ENCODE measurements at places on chromosomes 5 and 9.

- no peak for DNase-seq
Observed at GRCh38 chr5:5145651-5146529, 5.8 kb downstream of the ADAMTS16 start.

GRCh38 chr9:79615038-79615437, 43.3 kb downstream of the TLE4 start:
- no peak for DNase-seq

GRCh38 chr9:114386886-114387679, 699 bp downstream of the AKNA start:
- DNase-seq: no peak

- DNase-seq: no peak
Observed at GRCh38 chr9:1709347-1709746, 305.8 kb upstream of the SMARCA2 start.

- DNase-seq: no peak
Observed at GRCh38 chr9:36590231-36590630, 17.5 kb downstream of the MELK start.

GRCh38 chr5:171395042-171395441, 7.4 kb downstream of the NPM1 start:
- DNase-seq: no peak

DNA sequence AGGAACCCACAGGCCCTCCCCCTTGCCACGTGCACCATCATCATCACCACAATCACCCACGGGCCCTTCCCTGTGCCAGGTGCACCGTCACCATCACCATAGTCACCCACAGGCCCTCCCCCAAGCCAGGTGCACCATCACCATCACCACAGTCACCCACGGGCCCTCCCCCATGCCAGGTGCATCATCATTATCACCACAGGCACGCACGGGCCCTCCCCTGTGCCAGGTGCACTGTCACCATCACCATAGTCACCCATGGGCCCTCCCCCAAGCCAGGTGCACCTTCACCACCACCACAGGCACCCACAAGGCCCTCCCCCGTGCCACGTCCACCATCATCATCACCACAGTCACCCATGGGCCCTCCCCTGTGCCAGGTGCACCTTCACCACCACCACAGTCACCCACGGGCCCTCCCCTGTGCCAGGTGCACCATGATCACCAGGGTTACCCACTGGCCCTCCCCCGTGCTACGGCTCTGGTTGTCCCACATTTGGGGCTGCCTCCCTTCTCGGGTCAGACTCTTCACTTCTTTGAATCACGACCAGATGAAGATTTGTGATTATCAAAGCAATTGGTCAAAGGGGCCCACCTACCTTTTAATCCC, 69.1 kb upstream of the OLFM1 start:
- no peak for DNase-seq

- no peak for DNase-seq
Observed at GRCh38 chr9:2059274-2059929, 44.3 kb downstream of the SMARCA2 start.

DNA sequence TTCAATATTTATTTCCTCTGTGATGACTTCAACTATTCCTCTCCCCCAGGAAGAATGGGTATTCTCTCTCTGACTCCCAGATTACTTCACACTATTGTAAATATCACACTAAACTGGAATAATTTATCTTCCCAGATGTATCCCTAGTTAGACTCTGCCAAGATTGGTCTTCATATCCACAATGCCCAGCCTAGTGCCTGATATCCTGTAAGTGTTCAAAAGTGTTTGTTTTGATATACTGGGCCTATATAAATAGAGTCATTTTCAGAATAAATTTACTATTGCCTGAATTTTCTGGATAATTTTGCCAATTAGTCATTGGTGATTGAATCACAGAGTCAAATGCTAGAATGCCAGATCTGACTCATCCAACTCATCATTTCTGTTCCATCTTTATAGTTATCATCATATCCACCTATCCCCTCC, 143.7 kb upstream of the TNC start:
- DNase-seq: no peak

GRCh38 chr9:16191191-16191590, 638.3 kb downstream of the CCDC171 start:
- DNase-seq: no peak

- no peak for DNase-seq
Observed at GRCh38 chr9:131304676-131305355, 15.3 kb downstream of the PLPP7 start.

DNA sequence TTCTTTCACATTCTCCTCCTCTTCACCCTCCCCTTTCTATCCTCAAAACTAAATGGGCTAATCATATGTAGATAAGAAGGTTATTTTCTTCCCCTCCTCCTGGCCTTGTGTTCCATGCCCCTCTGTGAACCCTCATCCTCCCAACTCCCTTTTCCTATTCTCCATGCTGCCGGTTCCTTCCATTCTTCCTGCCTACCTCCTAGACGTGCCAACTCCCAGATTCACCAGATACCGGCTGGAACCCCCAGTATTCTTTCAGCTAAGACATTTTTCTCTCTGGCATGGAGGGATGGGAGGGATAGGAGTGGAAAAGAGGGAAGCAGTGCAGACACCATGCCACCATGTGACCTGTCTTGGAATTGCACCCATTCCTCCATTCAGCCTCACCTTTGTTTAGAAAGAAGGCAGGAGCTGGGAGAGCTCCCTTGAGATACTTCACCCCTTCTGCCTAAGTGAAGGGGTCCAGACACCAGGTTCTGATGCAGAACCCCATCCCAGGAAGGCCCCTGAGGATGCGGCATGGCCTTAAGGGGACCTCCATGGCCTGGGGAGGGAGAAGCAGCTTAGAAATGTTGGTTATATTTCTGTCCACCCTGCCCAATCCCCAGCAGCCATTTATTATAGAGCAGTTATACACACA, 4.8 kb downstream of the DNAJB5 start:
- no peak for DNase-seq

DNA sequence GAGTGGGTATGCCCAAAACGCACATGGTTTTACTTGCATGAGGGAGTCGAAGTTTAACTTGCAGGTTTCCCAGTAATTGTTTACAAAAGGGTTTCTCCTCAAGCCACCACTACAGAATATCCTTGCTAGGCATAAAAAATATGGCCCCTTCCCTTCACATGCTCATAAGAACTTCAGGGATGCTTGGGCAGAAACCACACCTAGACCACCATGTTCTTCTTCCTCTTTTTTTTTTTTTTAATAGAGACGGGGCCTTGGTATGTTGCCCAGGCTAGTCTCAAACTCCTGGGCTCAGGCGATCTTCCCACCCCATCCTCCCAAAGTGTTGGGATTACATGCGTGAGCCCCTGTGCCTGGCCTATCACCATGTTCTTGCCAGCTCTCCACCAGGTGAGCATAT, 18.6 kb upstream of the PLIN2 start:
- DNase-seq: no peak

DNA sequence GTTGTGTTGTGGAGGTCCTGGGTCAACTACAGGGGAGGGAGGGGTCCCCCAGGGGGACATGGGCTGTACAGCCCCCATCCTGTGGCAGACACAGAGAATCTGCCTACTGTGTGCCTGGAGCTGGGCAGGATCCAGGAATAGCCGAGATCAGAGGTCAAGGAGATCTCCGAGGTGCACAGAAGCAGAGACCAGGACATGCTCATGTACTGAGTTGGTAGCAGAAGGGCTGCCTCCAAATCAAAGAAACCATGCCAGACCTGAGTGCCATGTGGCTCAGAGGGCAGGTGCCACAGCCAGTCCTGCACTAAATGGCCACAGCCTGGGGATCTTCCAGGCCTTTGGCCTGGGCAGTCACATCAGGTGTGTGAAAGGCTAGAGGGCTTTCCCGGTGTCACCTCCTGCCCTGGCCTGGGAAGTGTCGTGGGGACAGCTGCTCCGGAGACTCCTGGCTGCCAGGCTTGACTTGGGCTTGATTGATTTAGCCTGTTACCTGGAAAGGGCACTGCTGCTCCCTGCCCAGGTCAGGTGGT, 27.8 kb downstream of the GSN start:
- DNase-seq: no peak

GRCh38 chr5:96771395-96771794, 36.4 kb downstream of the ERAP1 start:
- no peak for DNase-seq

DNA sequence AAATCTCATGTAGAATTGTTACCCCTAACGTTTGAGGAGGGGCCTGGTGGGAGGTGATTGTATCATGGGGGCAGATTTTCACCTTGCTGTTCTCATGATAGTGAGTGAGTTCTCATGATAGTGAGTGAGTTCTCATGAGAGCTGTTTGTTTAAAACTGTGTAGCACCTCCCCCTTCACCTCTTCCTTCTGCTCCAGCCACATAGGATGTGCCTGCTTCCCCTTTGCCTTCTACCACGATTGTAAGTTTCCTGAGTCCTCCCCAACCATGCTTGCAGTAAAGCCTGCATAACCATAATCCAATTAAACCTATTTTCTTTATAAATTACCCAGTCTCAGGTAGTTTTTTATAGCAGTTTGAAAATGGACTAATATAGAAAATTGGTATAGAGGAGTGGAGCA, 1783.7 kb upstream of the CDH9 start:
- DNase-seq: no peak

DNA sequence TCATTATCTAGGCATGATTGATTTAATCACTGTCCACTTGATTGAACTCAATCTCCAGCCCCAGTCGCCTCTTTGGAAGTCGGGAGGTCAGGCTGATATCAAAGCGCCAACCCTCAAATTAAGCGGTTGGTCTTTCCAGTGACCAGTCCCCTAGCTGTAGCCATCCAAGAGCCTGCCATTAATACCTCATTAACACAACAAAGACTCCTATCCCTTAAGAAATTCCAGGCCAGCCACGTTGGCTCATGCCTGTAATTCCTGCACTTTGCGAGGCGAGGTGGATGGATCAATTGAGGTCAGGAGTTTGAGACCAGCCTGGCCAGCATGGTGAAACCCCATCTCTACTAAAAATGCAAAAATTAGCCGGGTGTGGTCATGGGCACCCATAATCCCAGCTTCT, 27.4 kb upstream of the GCNT1 start:
- DNase-seq: no peak

DNA sequence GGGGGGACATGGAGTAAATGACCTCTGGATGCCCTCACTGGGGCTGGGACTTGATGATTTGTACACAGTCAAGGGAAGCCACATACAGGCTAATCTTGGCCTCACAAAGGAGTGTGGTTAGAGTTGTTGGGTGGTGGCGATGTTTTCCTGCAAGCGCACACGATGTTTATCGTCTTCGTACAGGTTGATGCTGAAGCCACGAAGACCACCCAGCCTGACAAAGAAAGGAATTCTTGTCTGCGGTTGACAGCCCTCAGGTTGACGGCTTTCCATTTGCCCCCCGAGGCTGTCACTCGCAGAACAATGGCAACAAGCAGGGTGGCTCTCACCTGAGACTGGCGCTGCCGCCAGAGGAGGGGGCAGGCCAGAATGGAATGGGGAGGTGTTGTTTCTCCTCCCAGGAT, 14.1 kb upstream of the XPA start:
- DNase-seq: no peak

DNA sequence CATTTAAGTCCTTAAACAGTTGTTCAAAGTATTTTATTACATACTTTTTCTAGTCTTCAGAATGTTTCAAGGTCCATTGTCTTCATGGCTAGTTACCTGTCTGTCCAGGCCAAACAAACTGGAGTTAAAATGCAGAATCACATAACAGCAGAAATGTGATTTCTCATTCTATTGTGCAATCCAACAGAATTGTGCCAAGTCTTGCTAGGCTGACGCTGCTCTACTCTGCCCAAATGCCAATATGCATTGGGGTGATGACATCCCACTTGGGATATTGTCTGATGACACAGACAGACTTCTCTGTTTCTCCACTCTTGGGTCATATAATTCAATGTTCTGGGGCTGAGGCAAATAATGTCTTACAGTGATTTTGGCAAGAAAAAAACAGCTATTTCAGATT, 5.2 kb upstream of the SLC22A5 start:
- no peak for DNase-seq

DNA sequence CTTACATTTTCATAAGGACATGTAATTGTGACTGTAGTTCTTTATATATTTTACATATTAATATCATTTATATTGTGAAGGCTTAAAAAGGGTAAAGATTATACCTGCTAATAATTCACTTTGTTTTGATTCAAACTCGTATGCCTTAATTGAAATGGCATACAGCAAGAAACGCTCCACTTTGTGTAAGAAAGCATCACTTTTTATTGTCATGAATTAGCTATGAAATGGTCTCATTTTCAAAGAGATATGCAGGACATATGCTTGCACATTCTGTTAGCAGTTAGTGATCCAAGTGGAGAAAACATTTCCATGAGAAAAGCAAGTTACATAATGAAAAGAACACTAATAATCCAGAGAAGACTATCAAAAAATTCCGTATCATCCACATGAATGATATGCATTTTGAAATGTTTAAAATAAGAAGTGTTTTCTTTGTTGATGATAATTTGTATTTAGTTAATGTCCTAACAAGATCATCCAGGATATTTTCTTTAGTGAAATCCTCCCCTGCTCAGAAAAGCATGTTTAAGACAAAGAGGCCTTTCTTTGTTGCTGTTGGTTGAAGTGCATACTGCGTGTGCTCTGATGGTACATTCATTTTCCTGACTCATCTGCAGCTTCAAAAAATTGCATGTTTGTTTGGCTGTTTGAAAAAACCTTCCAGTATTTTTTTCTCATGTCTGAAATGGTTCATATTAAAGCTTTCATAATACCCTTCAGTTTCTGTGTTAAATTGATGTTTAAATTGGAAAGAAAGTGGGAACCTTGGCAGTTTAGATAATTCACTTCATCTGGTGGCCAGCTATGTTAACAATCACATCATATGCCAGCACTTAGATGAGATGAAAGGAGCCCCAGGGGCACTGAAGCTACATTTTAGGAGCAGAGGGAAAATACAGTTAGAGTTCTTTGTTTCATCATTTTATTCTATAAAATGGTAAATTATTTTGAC, 242.2 kb downstream of the CSNK1G3 start:
- DNase-seq: no peak

GRCh38 chr9:37293664-37294524, 128.6 kb upstream of the GRHPR start:
- no peak for DNase-seq

- DNase-seq: no peak
Observed at GRCh38 chr9:136740971-136741882, 1.5 kb downstream of the LCN10 start.

GRCh38 chr5:61586096-61587084, 254.3 kb downstream of the ZSWIM6 start:
- no peak for DNase-seq

DNA sequence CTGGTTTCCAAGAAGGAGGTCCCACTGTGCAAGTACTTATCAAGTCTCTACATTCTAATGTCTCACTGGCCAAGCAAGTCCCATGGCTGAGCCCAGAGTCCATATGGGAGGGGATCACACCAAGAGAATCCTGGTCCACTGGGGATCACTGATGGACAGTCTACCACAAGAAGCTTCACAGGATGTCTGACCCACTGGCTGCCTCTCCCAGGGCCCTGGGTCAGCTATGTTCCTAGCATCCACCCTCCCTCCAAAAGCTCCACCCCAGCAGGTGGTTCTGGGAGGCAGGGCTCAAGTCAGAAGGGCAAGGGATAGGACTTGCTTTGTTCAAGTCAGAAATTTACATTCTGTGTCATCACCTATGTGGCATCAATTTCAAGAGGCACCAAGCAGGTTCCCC, 508.5 kb downstream of the BNC2 start:
- no peak for DNase-seq

GRCh38 chr9:84862810-84863287, 193.3 kb downstream of the NTRK2 start:
- no peak for DNase-seq

GRCh38 chr5:167877924-167878323, 413.5 kb upstream of the WWC1 start:
- no peak for DNase-seq

Data from right forelimb (tissue), 1 donor.